ENCODE measurements at places on chromosomes 7 and 10.

GRCh38 chr7:36821617-36822016 lies 97.3 kb upstream of the AOAH start:
- no peak for ATAC-seq

DNA sequence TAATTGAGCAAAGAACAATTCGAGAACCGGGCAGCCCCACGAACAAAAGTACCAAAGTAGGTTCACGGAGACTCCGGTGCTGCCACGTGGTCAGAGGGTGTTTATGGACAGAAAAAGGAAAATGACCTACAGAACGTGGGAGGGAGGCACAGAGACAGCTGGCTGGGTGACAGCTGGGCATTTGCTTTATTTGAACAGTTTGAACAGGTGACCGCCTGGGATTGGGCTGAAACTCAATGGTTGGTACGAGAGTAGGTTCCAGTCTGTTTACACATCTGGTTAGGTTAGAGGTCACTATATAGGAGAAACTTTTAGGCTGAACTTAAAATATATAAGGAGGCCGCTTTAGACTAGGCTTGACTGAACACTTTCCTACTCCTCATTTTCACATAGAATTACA lies 50.6 kb upstream of the CELF2 start:
- no peak for ATAC-seq

GRCh38 chr10:101221549-101221948 lies 7.7 kb downstream of the LBX1 start:
- ATAC-seq, result no peak

GRCh38 chr7:154770962-154771361 lies 232.0 kb downstream of the PAXIP1 start:
- ATAC-seq, result no peak

DNA sequence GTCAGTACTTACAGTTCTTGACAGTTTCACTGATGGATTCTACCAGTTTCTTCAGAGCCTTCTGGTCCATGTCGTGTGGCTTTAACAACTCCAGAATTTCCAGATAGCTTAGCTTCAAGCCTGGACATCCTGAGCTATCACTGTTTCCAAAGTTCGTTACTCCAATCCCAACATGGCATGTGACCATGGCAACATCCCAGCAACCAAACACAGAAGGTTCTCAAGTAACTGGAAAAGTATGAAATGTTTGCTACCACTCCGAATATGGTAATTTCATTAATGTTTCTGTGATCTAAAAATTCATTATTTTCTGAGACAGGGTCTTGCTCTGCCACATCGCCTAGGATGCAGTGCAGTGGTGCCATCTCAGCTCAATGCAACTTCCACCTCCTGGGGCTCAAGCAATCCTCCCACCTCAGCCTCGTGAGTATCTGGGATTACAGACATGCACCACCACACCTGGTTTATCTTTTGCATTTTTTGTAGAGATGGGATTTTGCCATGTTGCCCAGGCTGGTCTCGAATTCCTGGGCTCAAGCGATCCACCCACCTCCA lies 29.3 kb downstream of the RBM48 start:
- no peak for ATAC-seq

GRCh38 chr10:851901-852300 lies 79.6 kb downstream of the LARP4B start:
- no peak for ATAC-seq

GRCh38 chr7:128035712-128036111 lies 4.5 kb upstream of the LRRC4 start:
- no peak for ATAC-seq

DNA sequence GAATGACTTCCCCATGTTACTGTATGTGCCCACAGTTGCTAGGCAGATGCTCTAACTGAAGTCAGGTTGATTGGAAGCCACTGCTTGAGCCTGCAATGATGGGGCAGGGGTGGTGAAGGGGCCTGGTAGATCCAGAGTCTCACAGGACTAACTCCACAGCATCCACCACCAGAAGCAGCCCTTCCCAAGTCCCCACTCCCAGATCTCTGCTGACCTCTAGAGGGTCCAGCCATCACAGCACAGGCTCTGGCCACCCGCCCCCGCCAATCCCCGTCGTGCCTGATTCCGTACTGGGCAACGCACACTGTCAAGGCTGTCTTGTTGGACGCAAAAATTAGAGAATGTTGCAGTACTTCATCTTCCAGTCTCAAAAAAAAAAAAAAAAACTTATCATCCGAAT lies 136.8 kb upstream of the PDE1C start:
- peak; percentile 41 for ATAC-seq

GRCh38 chr10:69224862-69225657 lies 4.9 kb downstream of the HKDC1 start:
- no peak for ATAC-seq

DNA sequence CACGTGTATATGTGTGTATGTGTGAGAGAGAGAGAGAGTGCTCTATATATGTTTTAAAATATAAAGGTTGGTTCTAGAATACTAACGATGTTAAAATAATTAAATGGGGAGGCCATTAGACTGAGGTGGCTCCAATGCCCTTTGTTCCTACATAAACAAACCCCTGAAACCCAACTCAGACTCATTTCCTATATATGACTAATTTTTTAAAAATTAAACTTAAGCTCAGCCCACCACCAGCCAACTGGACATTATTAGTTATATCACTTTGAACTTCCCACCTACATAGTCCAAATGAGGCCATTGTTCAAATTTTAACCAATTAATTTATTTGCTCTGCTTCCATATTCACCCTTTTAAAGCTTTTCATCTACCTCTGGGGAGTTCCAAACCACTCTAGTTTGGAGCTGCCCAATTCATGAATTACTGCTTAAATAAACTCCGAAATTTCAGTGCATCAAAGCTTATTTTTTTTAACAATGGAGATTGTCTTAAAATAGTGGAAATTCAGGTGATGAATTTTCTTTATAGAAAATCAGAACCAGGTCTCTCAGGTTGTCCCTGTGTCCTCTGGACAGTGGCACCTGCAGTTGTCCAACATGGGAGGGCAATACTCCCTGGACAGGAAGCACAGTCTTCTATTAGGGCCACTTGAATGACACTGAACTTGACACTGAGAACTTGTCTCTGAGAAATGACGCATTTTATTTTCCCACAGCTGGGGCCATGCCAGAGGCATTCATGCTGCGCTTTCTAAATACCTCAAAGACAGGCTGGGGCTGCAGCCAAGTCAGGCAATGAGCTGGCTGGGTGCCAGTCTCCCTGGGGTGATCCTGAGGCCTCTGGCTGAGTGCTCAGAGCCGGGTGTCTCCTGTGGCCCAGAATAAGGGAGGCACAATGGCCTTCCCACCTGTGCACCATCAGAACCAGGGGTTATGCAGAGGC lies 109.5 kb upstream of the TMEM72 start:
- ATAC-seq, result no peak

DNA sequence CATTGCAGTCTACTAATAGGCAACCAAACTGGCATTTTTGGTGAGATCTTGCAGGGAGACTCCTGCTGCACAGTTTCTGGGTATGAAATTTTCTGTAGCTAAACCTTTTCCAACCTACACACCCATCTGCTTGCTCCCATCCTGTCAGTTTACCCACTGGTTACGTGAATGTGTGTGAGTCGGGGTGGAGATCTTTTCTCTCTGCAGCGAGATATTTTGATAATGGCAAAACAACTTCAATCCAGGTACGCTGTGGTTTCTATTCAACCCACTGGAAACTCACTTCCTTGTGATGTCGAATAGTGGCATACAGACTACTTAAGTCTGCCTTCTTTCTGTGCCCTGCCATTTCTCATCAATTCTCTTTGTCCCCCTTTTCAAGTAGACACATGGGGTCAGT lies 4.5 kb downstream of the PLEKHA1 start:
- ATAC-seq, result no peak

DNA sequence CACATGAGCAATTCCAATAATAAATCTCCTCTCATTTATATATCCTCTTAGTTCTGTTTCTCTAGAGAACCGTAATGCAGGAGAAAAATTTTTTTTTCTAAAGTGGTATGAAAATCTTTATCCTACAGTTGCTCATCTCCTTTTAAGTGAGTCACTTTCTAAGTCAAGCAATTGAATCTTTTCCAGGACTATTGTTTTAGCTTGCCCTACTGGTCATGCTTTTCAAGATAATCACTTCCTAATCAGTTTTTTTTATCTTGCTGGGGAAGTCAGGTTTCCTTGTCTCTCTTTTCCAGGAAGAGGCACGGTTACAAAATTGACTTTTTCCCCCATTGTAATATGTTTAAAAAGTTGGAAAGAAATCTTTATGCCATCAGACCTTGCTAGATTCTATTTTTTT lies 44.0 kb downstream of the INPP5F start:
- ATAC-seq, result no peak

GRCh38 chr10:132142396-132143161 lies 44.2 kb upstream of the DPYSL4 start:
- ATAC-seq, result peak; percentile 75

- ATAC-seq, result peak; percentile 26
Measured at GRCh38 chr7:43625453-43625852, 42.5 kb downstream of the STK17A start.

GRCh38 chr7:39133088-39133487 lies 155.4 kb downstream of the POU6F2 start:
- peak; percentile 82 for ATAC-seq

DNA sequence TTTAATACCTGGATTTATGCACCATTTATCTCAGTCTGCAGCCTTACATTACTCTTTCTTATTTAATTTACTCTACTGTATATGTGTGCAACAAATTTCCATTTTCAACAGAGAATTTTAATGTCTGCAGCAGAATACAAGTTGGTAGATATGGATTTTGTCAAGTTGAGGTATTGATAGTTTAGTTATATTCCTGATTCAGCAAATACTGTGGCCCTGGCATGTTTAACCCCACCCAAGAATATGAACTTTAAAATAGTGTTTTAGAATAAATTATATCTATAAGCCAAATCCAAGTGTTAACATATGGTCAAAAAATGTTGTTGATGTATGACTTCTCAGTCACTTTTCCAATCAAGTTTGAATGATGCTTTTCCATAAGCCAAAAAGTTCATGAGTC lies 378.4 kb upstream of the NRG3 start:
- no peak for ATAC-seq

GRCh38 chr7:84021292-84021908 lies 173.2 kb downstream of the SEMA3A start:
- no peak for ATAC-seq

DNA sequence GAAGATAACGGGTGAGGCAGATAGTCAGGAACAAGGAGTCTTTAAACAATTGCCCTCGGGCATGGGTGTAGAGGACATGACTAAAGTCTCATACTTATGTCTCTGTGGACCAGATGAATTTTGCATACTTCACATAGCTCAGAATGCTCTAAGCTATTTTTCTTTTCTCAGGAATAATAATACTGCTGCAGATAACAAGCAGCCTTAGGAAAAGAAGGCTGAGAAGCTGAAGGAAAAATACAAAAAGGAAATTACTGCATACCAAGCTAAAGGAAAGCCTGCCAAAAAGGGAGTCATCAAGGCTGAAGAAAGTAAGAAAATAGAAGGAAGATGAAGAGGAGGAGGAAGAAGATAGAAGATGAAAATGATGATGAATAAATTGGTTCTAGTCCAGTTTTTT lies 13.4 kb upstream of the ERCC6 start:
- ATAC-seq, result peak; percentile 89

DNA sequence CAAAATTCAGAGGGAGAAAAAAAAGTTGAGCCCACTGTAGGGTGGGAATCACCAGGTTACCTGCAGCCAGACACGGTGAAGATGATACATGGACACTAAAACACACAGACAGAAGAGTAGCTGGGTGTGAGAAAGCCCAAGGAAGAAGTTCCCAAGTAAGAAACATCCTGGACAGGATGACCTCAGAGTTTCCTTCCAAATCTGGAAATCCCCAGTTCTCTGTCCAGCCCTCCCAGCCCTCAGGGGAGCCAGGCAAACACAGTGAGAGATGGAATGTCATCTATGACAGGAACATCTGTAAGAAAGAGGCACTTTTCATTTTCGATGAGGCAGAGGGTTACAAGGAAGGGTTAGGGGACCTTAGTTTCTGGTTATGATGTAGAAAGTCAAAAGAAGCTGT lies 125.1 kb upstream of the LYZL1 start:
- ATAC-seq, result no peak

GRCh38 chr10:106595281-106595680 lies 569.2 kb downstream of the SORCS1 start:
- ATAC-seq, result no peak

GRCh38 chr7:141231018-141231792 lies 157.3 kb downstream of the TMEM178B start:
- peak; percentile 47 for ATAC-seq

GRCh38 chr10:66767707-66768106 lies 158.1 kb upstream of the LRRTM3 start:
- no peak for ATAC-seq

DNA sequence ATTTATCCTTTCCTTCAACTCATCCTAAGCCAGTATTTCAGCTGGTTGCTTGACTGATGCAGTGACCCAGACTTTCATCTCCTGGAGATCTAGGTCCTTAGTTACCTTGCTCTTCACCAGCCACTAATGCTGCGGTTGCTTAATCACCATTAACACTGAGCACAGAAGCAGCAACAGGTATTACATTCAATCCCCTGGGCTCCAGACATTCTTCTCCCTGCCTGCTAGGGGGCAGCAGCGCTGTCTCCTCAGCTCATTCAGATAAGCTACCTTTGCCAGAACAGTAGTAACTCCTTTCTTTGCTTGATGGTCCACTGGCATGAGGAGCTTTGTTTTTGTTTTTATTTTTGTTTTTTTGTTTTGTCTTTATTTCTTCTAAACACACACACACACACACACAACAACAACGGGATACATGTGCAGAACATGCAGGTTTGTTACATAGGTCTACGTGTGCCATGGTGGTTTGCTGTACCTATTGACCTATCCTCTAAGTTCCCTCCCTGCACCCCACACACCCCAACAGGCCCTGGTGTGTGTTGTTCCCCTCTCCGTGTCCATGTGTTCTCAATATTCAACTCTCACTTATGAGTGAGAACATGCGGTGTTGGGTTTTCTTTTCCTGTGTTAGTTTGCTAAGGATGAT lies 1043.2 kb upstream of the C7orf33 start:
- ATAC-seq, result no peak

- ATAC-seq, result no peak
Measured at GRCh38 chr7:143315776-143316175, at the start of gene CLCN1. Gene CLCN1 (plus strand): TSS chr7:143316111. CDS start chr7:143316213, 102 bp downstream.

DNA sequence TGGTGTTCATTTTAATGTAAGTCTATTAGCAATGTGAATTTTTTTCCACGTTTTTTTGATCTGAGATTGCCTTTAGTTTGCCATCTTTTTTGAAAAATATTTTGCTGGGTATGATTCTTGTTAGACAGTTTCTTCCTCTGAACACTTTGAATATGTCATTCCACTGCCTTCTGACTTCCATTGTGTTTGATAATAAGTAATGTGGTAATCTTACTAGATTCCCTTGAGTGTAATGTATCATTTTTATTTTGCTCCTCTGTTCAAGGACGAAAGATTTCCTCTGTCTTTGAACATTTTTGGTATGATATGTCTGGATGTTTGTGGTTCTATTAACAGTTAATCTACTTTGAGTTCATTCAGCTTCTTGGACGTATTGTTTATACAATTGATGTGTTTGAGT lies 371.4 kb downstream of the SUGCT start:
- no peak for ATAC-seq

- ATAC-seq, result no peak
Measured at GRCh38 chr7:41567731-41568114, 135.2 kb downstream of the INHBA start.

DNA sequence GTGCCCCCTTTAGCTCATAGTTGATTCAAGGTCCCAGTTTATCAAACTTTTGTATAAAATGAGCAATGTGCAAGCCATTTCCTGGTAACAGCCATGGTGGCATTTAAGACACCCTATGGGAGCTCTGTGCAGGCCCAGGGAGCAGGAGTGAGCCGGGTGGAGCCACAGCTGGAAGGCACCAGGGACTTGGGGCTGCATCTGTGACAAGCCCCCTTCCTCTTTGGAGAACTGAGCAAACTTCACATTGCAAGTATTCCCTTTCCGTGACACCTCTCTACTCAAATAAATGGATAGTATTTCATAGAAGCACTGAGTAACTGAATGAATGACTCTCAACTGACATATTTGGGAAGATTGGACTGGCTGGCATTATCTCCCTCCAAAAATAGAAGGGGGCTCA lies 558.7 kb upstream of the FOXK1 start:
- no peak for ATAC-seq

All from motor neuron (in vitro differentiated cells).